ENCODE measurements at places on chromosomes 5 and 9. TPM values are rescaled to one million over a fixed set of nuclear protein-coding genes. Genes with fewer than 3 reads are reported as not detected.

GABRA1 gene
- total RNA-seq: not detected

ABL1 gene
- total RNA-seq: 42.6 TPM

MYORG gene
- 6.4 TPM for total RNA-seq

ANGPTL2 gene
- total RNA-seq: not detected

Data from A549 treated with Hydrocortisone at 1 μM for 4 hours (cell line).